ENCODE measurements at places on chromosomes 16 and 17.

DNA sequence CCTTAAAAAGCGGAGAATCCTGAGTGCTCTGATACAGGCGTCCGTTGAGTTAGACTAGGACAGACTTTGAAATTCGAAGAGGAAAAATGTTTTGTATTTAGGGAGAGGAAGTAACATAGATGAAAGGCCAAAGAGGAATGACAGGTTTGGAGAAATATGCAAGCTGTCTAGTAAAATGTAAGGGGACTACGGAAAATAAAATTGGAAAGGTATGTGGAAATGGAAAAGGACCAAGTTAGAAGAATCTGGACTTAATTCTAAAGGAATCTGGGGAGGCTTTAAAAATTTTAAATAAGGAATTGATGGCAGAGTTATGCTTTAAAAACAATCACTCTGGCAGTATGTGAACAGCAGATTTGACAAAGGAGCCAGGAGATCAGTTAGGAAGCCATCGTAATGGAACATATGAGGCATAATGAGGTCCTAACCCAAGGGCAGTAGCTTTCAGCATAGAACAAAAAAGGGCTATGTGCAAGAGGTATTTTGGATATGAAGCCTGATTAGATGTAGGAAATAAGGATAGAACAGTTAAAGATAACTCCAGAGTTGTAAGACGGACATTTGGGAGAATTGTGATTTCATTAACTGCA, 38.3 kb downstream of the CYB561 start:
- no peak for DNase-seq

GRCh38 chr17:82848022-82848592, 8.3 kb upstream of the ZNF750 start:
- DNase-seq, result peak; percentile 60

- peak; percentile 31 for DNase-seq
These were observed 36.4 kb downstream of the EFCAB5 start for GRCh38 chr17:29977836-29978235.

GRCh38 chr16:47492428-47493377, 31.6 kb downstream of the PHKB start:
- DNase-seq, result peak; percentile 37

GRCh38 chr17:47213540-47213939, 4.4 kb downstream of the MYL4 start:
- DNase-seq, result no peak

DNA sequence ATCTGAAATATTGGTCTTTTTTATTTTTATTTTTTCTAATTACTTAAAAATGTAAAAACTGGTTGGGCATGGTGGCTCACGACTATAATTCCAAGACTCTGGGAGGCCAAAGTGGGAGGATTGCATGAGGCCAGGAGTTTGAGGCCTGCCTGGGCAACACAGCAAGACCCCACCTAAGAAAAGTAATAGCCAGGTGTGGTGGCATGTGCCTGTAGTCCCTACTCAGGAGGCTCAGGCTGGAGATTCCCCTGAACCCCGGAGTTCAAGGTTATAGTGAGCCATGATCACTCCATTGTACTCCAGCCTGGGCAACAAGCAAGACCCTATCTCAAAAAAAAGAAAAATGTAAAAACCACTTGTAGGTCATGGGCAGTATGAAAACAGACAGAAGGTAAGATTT, 36.8 kb upstream of the CDH3 start:
- DNase-seq, result no peak

DNA sequence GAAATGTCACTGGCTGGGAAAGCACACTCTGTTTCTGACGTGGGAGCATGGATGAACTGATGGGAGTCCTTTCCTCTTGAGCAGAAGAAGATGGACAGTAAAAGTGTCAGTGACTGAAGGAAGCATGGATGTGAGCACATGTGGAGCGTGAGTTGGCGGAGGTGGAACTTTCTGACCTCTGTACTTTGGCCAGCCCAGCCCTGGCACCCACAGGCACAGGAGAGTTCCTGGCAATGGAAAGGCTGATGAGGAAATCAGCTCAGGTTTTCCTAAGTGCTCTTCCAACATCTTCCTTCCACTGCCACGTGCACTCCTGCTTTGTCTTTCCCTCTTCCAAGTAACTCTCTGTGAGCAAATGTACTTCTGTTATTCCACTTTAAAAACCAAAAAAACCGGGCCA, 276.8 kb downstream of the NTN1 start:
- DNase-seq, result no peak

DNA sequence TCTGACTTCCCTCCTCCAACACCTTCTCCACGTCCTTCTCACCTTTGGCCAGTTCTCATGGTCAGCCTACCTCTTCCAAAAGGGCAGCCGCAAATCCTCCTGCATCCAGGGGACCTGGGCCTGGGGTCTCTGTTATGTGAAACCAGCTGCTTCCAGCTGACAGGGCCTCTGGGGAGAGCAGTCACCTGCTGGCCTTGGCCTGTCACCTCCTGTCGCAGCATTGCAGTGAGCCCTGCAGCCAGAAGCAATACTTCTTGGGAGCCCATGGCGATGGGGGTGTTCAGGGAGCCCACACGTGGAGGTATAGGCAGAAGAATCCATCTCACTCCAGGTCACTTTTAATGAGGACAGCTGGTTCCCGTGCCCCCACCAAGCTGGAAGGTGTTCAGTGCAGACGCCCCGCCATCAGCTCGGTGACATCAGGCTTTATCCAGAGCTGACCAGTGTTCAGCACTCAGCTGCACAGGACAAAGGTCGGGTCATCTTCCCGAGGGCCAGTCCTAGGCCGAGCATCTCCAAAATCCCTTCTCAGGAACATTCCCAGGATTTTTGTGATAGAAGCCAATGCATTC, 1.7 kb upstream of the SLC47A2 start:
- no peak for DNase-seq

- DNase-seq, result no peak
These were observed 478.3 kb upstream of the ERCC4 start for GRCh38 chr16:13441675-13442074.

DNA sequence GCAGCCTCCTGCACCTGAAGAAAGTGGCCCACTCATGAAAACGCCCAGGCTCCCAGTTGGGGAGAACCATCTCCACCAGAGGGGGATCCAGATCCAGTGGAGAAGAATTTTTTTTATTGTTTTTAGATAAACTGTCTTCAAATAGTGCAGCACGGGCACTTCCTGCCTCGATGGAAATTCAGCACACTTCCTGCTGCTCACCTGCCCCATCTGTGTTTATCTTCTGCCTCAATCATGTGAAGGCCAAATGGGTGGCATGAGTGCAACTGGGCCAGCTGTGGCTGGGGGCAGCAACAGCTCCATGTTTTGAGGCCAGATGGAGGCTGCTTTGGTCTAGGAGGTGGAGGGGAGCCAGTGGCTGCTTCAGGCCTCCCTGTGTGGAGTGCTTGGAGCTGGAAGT, 75.9 kb upstream of the WSB1 start:
- no peak for DNase-seq

Measured in skeletal muscle cell (primary cell).